Panc1 (cell line): ENCODE measurements at places on chromosomes 13 and 19. TPM values are rescaled to one million over a fixed set of nuclear protein-coding genes. Genes with fewer than 3 reads are reported as not detected.
A peak's percentile ranks its signal among the peaks of the same experiment; 100 is the strongest.

Gene AP2S1
- 146 TPM for total RNA-seq

Gene ZNF729
- total RNA-seq = not detected

- DNase-seq = peak; percentile 50
Measured at GRCh38 chr19:33143897-33144405, 12.0 kb downstream of the WDR88 start.

DNA sequence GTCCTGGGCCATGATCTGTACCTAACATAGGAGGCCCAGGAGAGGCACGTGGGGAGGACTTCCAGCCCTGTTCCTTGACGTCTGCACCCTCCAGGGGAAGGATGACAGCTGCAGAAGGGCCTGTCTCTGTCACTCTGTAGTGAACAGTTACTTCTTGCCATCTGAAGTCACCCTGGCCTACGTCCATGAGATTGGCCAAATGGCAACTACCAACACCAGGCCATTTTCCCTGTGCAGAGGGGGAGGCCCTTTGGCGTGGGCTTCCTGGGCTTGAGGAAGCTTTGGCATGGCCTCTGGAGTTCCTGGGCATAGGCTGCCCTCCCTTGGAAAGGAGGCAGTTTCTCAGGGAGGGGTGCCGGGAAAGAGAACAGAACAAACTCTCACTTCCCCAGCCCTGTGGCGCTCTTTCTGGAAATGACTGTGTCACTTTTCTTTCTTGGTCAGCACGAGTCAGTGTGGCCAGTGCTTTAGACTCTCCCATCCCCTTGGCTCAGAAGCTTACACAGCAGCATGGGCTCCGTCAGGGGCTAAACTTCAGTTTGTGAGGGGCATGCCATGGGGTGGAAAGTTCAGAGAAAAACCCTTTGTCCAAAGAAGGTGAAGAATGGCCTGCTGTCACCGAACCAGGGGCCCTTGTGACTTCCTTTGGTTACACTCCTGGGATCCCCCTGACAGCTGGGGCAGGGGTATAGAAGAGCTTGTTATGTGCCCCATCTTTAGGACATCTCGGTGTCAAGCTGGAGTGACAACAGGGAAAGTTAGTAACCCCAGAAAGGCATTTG, 5.3 kb downstream of the CARM1 start:
- no peak for DNase-seq

DNA sequence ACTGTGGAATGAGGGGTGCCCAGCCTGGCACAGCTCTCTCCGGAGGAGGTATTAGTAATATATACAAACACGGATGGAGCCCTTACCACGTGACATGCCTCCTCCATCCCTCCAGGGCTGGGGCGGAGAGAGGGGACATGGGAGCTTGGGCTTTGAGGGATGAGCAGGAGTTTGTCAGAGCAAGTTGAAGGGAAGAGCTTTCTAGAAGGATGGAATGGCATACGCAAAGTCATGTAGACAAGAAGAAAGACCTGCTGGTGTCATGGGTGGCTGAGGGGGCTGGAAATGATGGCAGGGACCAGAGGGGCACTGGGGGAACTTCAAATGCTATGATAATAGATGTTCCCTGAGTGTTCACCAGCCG, 2.6 kb downstream of the MPND start:
- DNase-seq = no peak

Gene SIRT6
- 19.8 TPM for total RNA-seq

Gene ZNF229
- 11.9 TPM for total RNA-seq

Gene GYS1
- 20.2 TPM for total RNA-seq

GRCh38 chr13:71874458-71874857, 7.5 kb upstream of the DACH1 start:
- no peak for DNase-seq

GRCh38 chr13:90717451-90717936, 630.0 kb upstream of the MIR17HG start:
- DNase-seq = no peak

DNA sequence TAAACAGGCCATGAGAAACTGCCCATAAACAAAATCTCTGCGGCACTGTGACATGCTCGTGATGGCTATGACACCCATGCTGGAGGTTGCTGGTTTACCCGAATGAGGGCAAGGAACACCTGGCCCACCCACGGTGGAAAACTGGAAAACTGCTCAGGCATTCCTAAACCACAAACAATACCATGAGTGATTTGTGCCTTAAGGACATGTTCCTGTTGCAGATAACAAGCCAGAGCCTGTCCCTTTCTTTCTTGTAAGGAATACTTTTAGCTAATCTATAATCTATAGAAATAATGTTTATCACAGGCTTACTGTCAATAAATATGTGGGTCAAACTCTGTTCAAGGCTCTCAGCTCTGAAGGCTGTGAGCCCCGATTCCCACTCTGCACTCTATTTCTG, 12.1 kb downstream of the ZNF561 start:
- no peak for DNase-seq

DNA sequence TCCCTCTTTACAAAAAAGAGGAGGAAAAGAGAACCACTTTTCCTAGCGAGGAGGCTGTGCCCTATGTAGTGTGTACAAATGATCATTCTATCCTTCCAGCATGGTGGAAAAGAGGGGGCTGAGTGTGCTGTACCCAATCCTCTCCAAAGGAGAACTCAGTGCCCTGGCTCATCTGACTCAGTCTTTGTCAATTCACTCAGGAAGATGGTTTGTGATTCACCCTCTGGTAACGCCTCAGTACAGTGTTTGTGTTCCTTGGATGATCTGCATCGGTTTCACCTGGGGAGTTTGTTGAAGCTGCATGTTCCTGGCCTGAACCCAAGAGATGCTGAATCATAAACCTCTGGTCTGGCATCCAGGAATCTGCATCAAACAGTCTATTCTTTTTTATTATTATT, 18.3 kb upstream of the ENOX1 start:
- peak; percentile 50 for DNase-seq
